CD8-positive, alpha-beta T cell (primary cell): ENCODE measurements at places on chromosomes 11 and 22. TPM values are rescaled to one million over a fixed set of nuclear protein-coding genes. Genes with fewer than 3 reads are reported as not detected.

The PATE2 gene
- total RNA-seq, result not detected

The WT1 gene
- not detected for total RNA-seq

The DDTL gene
- total RNA-seq, result not detected

The KRTAP5-7 gene
- not detected for total RNA-seq

The KCNJ4 gene
- total RNA-seq, result not detected

The SHISA8 gene
- total RNA-seq, result 0.72 TPM

The P2RY2 gene
- total RNA-seq, result not detected

The SLC22A9 gene
- total RNA-seq, result not detected

The TBX1 gene
- not detected for total RNA-seq

The HBG2 gene
- total RNA-seq, result not detected

The CARD16 gene
- total RNA-seq, result 18.7 TPM

The BCL2L13 gene
- 7.8 TPM for total RNA-seq

The RIMBP3C gene
- not detected for total RNA-seq

The MRE11 gene
- 12.3 TPM for total RNA-seq

The CABP4 gene
- 5.2 TPM for total RNA-seq

The DUSP8 gene
- total RNA-seq, result 130 TPM

The GAB4 gene
- 0.16 TPM for total RNA-seq

The DSCAML1 gene
- 1.8 TPM for total RNA-seq

The TEX12 gene
- total RNA-seq, result not detected

The APOL5 gene
- total RNA-seq, result not detected

The OR8G1 gene
- not detected for total RNA-seq

The SLC25A1 gene
- 15.9 TPM for total RNA-seq

The MOGAT2 gene
- not detected for total RNA-seq
